ENCODE measurements at places on chromosomes 5 and 9.

DNA sequence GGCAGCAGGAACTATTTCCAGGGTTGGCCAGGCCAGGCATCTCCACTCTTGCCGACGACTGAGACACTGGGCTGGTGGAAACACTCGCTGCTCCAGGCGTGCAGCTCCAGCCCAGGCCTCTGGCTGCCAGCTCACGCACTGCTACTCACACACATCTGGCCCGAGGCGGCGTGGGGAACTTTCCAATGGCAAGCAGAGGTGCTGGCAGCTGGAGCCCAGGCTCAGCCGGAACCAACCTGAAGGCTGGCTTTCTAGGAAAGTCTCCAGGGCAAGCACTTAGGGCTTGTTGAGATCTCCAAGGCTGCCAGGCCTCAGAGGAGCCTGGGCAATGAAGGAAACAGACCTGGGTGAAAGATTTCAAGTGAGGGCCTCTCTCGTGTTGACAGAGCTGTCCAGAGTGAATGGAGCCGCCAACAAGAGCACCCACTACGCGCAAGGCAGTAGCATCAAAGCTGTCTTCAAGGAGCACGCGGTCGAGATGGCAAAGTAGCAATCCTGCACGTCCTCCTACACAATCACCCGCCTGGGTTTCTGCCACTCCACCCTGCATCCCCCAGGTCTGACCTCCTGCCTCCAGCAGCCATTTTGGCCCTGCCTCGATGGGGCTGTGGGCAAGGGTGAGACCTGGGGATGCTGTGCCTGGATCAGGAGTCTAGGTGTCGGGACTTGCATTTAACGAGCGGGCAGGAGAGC is 14.4 kb downstream of the SH3PXD2B start:
- no peak for DNase-seq

- no peak for DNase-seq
Measured at GRCh38 chr9:76738402-76738801, 25.8 kb upstream of the PCA3 start.

GRCh38 chr5:120463991-120464626 is at the start of gene PRR16:
Gene PRR16, plus strand, starts transcription at chr5:120464300.
- DNase-seq = peak; percentile 55

- DNase-seq = no peak
Measured at GRCh38 chr5:174003795-174004194, 14.8 kb downstream of the C5orf47 start.

DNA sequence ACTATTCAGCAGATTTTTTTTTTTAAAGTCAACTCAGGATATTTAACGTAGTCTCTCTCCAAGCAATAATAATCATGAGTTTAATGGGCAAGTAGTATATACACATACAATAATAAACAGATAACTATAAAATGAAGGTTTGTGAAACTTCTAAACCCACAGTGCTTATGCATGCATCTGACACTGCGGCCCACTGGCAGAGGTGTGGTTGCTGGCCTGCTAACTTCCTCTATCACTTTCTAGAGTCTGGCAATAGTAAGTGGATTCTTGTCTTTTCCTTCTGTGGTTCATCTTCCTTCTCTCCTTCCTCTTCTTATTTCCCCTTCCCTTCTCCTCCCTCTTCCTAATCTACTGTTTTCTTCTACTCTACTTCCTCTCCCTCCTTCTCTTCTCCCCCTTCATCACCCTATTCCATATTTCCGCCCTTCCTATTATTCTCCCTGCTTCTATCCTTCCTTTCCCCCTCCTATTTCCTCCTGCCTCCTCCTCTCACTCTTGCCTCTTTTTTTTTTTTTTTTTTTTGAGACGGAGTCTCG is 18.6 kb upstream of the AGXT2 start:
- no peak for DNase-seq

DNA sequence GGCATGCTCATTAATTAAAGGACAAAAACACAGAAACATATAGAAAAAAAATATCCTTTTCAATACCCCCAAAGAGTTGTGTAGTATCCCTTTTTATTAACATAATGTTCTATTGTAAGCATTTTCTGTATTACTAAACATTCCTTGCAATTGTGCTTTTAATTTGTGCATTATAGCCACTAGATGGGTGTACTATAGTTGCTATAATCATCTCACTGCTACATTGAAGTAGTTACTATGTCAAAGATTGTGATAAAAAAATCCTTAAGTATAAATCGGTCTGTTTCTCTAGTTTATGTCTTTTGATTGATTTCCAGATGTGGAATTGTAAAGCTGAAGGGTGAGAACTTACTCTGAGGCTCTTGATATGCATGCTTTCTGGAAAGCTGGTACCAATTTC is 21.4 kb downstream of the FREM1 start:
- no peak for DNase-seq

DNA sequence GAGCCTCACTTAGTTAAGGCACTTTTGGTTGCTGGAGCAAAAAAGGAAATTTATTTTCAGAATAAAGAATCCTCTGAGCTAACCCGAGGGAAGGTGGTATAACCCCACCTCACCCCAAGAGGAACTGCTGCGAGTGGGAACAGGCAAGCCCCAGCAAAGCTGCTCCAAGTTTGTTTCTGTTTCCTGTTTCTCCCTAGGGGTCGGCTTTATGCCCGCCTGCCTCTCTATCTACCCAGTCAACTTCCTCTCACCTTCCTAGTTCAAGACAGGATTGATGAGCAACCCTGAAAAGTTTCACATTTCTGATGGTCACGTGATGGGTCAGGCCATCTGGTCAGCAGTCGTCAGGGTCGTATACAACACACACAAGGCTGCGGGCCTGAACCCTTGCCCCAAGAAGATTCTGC is 31.1 kb downstream of the TRIO start:
- no peak for DNase-seq

DNA sequence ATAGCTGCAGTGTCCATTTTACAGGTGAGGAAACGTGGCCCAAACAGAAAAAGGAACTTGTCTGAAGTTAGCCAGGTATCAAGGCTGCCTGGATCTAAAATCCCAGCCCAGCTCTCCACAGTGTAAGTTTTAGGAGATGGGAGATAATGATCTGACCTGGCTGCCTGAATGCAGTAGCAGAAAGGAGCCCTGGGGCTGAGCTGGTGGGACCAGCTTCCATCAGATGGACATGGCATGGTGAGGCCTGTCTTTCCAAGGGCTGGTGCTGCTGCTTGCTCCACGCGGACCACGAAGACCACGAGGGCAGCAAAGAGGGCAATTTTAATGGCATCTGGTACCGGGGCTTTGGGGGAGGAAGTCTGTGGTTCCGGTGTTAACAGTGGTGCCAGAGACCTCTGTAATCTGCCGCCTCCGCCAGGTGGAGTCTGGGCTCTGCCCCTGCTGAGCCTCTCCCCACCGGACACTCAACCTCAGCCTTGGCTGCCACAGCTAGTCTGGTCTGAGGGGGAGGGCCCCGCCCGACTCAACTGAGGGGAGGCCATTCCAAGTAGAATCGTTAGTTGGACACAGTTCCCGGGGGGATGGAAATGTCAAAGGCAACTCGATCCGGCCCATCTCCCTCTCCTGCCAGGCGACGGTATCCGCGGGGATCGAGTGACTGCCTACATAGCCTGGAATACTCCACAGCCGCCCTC is 650 bp downstream of the MYORG start:
- DNase-seq = no peak

DNA sequence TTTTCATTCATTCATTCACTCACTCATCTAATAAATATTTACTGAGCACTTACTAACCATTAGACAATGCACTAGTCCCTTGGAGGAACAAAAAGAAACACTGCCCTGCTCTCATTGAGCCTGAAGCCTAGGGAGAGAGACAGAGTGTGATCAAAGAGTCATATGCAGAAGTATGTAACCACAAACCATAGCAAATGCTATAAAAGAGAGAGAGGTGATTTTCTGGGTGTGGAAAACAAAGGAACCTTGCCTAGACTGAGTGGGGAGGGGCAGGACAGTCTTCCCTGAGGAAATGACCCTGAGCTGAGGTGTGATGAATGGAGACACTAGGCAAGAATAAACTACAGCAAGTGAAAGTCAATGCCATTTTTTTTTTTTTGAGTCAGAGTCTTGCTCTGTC is 10.8 kb upstream of the ADRA1B start:
- peak; percentile 95 for DNase-seq

GRCh38 chr9:23822261-23823169 is 3.5 kb downstream of the ELAVL2 start:
- DNase-seq = no peak

DNA sequence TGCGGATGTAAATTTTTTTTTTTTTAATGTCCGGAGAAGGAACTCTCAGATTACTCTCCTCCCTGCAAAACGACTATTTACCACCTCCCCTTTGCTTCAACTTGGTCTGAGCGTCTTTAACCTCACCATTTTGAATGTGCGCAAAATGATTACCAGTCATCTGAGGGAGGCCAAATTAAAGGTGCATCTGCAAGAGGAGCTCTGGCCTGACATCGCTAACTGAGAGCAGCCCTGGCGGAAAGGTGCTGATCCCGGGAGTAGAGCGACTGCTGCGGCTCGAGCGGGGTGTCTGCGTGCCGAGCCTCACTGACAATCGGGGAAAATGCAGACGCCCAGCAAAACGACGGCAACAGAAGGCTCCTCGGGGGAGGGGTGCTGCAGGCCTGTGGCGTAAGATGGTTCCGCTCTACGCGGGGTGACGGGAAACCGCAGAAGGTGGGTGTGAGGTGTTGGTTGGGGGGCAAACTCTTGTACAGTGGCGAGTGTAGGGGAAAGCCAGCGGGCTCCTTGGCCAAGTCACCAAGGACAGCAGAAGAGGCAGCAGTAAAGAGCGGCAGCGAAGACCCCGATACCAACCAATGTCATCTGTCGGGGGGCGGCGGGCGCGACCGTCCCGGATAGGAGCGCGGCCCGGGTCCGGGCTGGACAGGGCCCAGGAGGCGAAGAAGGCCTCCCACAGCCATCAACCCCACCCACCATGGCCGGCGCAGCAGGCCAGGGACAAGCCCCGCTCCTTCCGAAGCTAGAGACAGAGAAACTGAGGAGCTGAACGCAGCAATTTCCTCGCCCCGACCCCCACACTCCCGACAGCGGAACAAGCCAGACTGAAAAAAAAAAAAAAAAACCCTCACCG is 557 bp downstream of the PJA2 start:
- DNase-seq = peak; percentile 63

- no peak for DNase-seq
Measured at GRCh38 chr5:4424895-4425294, 715.2 kb upstream of the ADAMTS16 start.

DNA sequence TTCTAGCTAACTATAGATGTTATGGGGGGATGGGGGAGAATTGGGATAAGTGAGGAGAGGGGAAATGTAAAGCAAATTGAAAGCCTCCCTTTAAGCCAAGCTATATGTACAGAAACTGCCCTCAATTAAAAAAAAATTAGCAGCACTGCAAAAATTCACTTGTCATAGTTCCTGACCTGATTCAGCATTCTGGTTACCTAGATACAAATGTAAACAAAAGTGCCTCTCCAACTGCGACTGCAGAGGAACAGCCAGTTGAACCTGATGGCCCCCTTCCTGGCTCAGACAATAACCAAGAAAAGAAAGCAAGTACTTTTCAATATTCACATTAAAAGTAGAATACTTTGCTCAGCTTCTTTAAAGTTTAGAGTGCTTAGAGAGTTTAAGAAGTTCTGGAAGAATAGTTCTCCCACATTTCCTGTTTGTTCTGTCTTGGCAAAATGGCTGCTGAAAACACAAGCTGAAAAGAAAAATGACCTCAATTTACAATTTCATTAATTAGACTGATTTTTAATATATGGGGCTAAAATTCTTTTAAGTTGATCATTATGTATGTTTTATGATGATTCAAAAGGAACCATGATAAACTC is 1.5 kb downstream of the FAM81B start:
- DNase-seq = peak; percentile 8

DNA sequence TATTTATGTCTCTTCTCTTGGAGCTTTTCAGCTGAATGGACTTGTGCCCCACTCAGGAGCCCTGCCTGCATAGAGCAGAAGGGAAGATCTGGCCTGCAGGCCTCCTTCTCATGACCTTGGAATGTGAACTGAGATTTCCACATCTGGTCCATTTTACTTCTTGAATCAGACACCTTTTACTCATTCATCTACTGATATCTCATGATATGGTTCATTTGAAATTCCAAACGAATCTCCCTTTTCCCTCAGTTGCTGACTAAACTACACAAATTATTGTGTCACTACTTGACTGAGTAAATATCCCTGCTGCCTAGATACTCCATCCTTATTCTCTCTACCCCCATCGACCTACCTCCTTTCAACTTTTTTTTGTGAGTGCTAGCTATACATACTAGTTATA is 138.7 kb downstream of the PLCXD3 start:
- DNase-seq = peak; percentile 86

DNA sequence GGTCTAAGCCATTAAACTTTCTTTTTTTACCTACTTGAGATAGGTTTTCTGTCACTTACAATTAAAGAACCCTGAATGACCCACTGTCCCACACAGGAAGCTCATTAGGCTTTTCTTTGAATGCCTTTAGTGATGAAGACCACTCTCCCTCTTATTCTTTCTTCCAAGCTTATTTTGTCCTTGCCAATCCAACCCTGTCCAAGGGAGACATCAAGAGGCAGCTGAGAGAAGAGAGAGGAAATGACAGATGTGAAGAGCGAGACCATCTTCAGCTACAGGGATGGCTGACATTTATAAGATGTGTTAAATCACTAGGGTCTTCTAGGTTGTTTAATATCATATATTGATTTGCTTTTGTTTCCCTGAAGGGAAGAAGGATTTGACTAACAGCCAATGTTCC is 133.5 kb downstream of the FAM114A2 start:
- DNase-seq = no peak

DNA sequence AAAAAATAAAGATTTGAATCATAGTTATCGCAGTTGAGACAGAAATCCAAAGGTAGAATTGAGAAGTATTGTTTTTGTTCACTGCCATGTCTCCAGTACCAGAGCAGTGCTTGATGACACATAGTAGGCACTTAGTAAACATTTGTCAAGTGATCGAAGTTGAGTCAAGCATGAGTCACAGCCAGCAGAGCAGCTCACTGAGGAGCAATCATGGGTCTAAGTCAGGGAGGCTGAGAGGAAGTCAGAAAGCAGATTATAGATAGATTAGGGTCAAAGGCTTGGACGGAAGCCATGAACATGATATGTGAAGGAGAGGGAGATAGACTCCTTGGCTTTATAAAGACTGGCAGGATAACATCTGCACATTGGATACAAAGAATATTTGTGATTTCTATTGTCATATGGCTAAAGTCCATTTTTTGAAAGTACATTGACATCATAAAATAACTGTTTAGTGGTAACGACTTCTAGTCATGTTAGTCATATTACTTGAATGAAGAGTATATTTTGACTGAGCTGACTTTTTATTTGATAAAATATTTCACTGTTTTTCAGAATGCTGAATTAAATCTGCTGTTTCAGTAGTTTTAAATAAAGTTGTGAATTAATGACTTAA is 168.5 kb downstream of the RAB3C start:
- DNase-seq = no peak

- no peak for DNase-seq
Measured at GRCh38 chr5:72288924-72289323, 31.1 kb downstream of the MRPS27 start.

DNA sequence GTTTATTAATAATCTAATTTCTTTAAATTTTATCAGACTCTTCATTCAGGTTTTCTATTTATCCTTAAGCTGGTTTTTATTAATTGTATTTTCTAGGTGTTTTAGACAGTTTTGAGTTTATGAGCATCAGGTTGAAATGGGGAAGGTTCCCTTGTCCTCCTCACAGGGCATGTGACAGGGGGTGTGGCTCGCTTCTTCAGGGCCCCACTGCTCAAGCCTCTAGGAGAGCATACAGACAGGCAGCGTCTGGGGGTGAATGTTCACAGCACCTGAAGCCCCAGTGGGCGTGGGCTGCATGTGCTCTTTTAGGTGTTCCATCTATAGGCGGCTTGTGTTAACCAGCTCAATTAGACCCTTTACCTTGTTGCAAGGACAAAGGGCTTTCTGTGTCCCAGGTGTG is 78.2 kb upstream of the RUFY1 start:
- no peak for DNase-seq

Data from HFFc6 (cell line).